ENCODE measurements at places on chromosomes 7 and 10.

DNA sequence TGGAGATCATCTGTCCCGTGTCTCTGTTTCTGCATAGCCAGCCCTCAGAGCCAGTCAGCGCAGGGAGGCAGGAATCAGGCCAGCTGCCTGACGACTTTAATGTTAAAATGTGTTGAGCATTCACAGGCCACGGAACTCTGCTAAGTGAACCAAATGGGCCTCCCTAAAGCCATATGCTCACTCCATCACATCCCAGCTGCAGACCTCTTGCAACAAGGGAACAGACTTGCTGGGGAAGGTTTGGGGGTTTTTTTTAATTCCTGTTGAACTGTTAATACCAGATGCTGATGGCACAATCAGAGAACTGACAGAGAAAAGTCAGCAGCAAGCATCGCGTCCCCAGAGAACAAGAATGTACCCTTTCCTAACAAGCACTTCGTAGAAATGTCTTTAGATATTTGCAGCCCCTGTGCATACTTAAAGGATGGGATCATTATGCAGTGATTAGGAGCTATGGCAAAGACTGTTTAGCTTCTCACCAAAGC is 900.4 kb upstream of the AUTS2 start:
- no peak for DNase-seq
- H3K27me3 ChIP-seq: no peaks in the 10 kb centered on the region
- H3K27ac ChIP-seq: no peak overlapping the region
- H3K4me3 ChIP-seq: no peak overlapping the region
- no peaks in the 10 kb centered on the region for H3K4me1 ChIP-seq

DNA sequence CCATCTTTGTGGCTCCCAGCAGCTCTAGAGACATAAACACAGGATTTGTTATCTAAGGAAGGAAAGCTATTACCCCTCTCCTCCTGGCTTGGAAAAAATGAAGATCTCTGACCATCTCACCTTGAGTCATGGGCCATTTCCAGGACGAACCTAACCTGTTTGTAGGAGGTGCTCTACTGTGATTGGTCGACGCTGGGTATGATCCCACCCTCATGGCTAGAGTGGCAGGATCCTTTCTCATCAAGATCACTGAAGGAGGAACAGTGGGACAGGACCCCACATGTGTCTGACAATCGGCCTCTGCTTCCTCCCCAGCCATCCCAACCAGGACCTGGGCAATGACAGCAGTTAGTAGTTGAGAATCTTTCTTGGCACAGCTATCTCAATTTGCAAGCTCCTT is 144.1 kb downstream of the EMX2 start:
- no peaks in the 10 kb centered on the region for H3K27me3 ChIP-seq
- H3K4me3 ChIP-seq: no peak overlapping the region
- no peaks in the 10 kb centered on the region for H3K36me3 ChIP-seq
- no peak overlapping the region for H3K27ac ChIP-seq
- DNase-seq: no peak

GRCh38 chr7:142835487-142835886 is 19.4 kb upstream of the EPHB6 start:
- no peak overlapping the region for H3K27ac ChIP-seq
- H3K4me3 ChIP-seq: no peak overlapping the region
- H3K36me3 ChIP-seq: no peaks in the 10 kb centered on the region

DNA sequence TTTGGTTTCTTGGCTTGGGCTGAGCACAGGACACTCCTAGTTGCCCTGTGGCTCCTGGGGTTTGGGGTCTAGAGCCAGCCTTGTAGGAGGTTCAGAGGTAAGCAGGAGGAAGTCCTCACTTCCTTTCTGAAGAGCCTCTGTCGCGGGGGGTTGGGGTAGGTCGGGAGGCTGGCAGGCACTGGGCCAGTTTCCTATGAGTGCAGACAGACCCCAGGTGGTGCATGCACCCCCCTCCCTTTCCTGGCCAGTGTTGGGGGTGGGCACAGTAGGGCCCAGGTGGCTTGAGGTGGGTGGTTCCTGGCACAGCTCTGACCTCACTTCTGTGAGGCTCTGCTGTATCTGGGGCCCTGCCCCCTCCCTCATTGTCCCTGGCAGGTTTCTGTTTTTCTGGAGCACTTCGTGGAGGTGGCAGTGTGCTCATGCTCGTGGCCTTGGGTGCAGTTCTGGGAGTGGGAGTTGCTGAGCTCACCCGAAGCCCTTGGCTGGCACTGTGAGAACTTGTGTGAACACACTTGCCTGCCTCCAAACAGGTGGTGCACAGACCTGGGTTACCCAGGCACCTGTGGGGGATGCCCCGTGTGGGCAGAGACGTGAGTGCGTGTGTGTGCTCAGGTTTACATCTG is 1.8 kb downstream of the PALD1 start:
- no peak overlapping the region for H3K4me3 ChIP-seq
- H3K4me1 ChIP-seq: peaks cover 28% of the 10 kb centered on the region
- H3K27me3 ChIP-seq: no peaks in the 10 kb centered on the region
- no peaks in the 10 kb centered on the region for H3K36me3 ChIP-seq
- DNase-seq: no peak

- no peaks in the 10 kb centered on the region for H3K27me3 ChIP-seq
- H3K4me3 ChIP-seq: no peak overlapping the region
- no peak overlapping the region for H3K27ac ChIP-seq
- no peaks in the 10 kb centered on the region for H3K36me3 ChIP-seq
- DNase-seq: no peak
Observed at GRCh38 chr7:97357459-97357858, 240.0 kb downstream of the SDHAF3 start.

DNA sequence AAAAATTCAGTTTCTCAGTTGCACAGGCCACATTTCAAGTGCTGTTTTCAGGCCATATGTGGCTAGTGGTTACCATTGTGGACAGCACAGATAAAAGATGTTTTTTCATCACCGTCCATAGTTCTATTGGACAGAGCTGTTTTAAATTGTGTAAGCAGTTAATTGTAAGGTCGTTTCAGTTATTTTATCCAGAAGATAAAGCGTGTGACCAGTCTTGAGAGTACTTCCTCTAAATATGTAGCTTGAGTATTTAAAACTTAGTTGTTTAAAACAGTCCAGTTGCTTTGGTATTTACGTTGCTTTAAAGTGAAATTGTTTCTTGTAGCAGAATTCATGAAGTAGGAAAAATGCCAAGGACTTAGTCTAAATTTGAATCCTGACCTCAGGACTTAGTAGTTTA is 66.9 kb downstream of the ZNRF2 start:
- H3K4me1 ChIP-seq: no peaks in the 10 kb centered on the region
- no peak overlapping the region for H3K4me3 ChIP-seq
- no peaks in the 10 kb centered on the region for H3K36me3 ChIP-seq
- no peaks in the 10 kb centered on the region for H3K27me3 ChIP-seq

DNA sequence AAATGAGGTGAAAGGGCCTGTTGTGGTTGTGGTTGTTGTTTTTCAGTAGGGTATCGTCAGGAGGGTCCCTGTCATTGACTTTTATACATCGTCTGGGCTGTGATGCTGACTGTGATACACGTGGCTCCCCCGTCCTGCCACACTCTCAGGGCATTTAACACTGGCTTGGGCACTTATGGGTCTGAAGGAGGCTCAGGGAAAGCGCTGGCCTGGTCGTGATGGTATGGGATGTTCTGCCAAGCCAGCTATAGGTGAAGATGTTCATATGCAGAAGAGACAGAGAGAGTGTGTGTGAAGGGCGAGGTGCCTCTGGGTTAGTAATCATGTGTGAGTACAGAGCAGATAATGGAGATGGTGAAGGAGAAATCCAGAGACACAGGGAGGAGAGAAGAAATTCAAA is 158.5 kb downstream of the PRPF18 start:
- no peak for DNase-seq
- H3K36me3 ChIP-seq: no peaks in the 10 kb centered on the region
- no peaks in the 10 kb centered on the region for H3K27me3 ChIP-seq
- H3K27ac ChIP-seq: no peak overlapping the region

- DNase-seq: no peak
- no peak overlapping the region for H3K27ac ChIP-seq
- H3K4me1 ChIP-seq: no peaks in the 10 kb centered on the region
- H3K36me3 ChIP-seq: no peaks in the 10 kb centered on the region
- H3K4me3 ChIP-seq: no peak overlapping the region
- H3K27me3 ChIP-seq: no peaks in the 10 kb centered on the region
Observed at GRCh38 chr10:23155169-23155568, 36.9 kb upstream of the PTF1A start.

- no peaks in the 10 kb centered on the region for H3K4me1 ChIP-seq
- DNase-seq: no peak
- no peak overlapping the region for H3K27ac ChIP-seq
- H3K36me3 ChIP-seq: no peaks in the 10 kb centered on the region
Observed at GRCh38 chr7:128215281-128215680, 25.8 kb upstream of the LEP start.

DNA sequence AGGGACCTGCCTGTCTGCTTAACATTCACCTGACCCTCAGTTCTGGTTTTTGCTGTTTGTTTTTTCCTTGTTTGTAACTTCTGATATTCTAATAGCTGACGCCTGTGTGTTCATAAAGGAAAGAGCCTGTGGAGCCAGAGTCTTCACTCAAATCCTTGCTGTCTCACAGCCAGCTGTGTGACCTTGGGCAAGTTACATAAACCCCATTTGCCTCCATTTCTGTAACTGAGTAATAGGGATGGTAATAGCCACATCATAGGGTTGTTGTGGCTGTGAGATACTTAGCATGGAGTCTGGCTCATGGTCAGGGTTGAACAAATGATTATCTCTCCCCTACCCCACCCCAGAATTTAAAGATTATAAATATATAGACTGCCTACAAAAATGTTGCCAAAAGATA is 27.0 kb downstream of the WBP1L start:
- H3K4me3 ChIP-seq: no peak overlapping the region
- no peaks in the 10 kb centered on the region for H3K36me3 ChIP-seq
- H3K27ac ChIP-seq: no peak overlapping the region
- DNase-seq: peak; percentile 67
- peaks cover 41% of the 10 kb centered on the region for H3K4me1 ChIP-seq

GRCh38 chr10:76268530-76268929 is 837.1 kb downstream of the LRMDA start:
- H3K4me1 ChIP-seq: no peaks in the 10 kb centered on the region
- H3K4me3 ChIP-seq: no peak overlapping the region
- no peaks in the 10 kb centered on the region for H3K36me3 ChIP-seq
- no peaks in the 10 kb centered on the region for H3K27me3 ChIP-seq

DNA sequence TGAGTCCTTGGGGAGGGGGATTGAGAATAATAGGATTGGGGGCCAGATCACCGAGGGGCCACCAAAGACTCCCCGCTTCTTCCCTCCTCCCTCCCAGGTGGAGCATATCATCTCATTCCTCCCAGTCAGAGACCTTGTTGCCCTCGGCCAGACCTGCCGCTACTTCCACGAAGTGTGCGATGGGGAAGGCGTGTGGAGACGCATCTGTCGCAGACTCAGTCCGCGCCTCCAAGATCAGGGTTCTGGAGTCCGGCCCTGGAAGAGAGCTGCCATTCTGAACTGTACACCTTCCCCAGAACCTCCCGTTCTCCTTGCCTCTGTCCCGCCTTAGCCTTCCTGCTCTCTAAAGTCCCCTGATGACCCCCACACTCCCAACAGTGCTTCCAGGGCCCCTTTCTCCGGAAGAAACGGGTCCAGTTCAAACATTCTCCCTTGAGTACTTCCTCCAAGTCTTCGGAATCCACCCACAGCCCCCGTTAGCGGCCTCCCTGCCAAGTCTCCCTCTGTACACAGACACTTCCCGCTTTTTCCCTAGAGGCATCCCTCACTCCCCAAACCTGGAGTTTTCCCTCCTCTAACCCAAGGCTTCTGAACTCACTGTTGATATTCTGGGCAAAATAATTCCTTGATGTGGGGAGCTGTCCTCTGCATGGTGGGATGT is 4.1 kb downstream of the FBXO24 start:
- H3K4me3 ChIP-seq: no peak overlapping the region
- H3K4me1 ChIP-seq: no peaks in the 10 kb centered on the region
- no peak for DNase-seq
- no peaks in the 10 kb centered on the region for H3K36me3 ChIP-seq

- no peak overlapping the region for H3K27ac ChIP-seq
- H3K36me3 ChIP-seq: no peaks in the 10 kb centered on the region
- H3K4me1 ChIP-seq: no peaks in the 10 kb centered on the region
- no peaks in the 10 kb centered on the region for H3K27me3 ChIP-seq
- H3K4me3 ChIP-seq: no peak overlapping the region
Observed at GRCh38 chr7:64630496-64630895, 35.4 kb upstream of the ZNF107 start.

DNA sequence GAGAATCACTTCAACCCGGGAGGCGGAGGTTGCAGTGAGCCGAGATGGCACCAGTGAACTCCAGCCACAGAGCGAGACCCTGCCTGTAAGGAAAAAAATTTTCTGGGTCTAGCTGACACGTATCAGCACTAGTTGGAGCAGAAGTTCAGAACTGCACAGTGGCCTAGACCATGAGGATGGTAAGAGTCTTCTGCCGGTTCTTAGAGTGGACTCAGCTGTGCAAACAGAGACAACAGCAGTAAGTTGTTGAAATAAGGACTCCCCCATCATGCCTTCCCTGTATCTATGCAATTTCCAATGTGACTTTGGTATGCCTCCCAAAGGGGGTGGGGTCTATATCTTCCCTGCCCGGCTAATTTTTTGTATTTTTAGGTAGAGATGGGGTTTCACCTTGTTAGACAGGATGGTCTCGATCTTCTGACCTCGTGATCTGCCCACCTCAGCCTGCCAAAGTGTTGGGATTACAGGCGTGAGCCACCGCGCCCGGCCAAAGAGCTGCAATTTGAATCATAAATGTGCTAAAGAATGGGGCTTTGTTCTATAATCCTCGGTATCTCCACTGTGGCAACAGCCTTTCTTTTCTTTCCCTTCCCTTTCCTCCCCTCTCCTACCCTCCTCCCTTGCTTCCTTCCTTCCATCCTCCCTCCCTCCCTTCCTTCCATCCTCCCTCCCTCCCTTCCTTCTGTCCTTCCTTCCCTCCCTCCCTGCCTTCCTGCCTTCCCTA is 14.5 kb upstream of the RNF216 start:
- no peaks in the 10 kb centered on the region for H3K36me3 ChIP-seq
- no peak for DNase-seq
- no peak overlapping the region for H3K27ac ChIP-seq
- H3K4me1 ChIP-seq: no peaks in the 10 kb centered on the region
- no peaks in the 10 kb centered on the region for H3K27me3 ChIP-seq

DNA sequence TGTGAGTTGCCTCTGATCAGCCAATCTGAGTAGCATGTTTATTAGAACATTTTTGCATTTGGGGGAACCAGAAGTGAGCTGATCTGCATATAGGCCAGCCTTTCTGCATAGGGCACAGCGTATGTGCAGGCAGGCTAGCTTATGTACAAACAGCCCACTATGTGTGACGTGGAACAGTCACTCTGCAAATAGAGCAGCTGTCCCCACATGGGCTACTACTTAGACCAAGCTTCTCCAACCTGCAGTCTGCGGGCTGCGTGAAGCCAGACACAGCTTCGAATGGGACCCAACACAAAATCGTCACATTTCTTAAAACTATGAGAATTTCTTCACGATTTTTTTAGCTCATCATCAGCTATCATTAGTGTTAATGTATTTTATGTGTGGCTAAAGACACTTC is 134.1 kb upstream of the FAM20C start:
- peak; percentile 1 for DNase-seq
- no peak overlapping the region for H3K27ac ChIP-seq
- H3K36me3 ChIP-seq: no peaks in the 10 kb centered on the region
- H3K4me3 ChIP-seq: no peak overlapping the region

DNA sequence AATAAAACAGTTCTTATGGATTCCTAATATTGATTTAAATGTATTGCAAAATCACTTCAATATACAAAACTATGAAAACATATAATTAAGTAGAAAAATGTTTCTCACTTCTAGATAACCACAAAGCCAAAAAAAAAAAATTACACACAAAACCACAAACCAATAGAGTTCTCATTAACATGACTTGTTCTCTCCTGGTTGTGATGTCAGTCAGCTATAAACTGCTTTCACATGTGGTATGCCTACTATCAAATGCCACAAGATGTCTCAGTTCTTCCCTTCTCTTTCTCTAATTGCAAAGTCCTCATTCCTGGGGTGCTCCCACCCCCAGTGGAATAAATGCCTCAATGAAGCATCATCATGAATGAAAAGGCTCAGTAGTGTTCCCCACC is 16.6 kb downstream of the GNAI1 start:
- no peaks in the 10 kb centered on the region for H3K36me3 ChIP-seq
- no peaks in the 10 kb centered on the region for H3K27me3 ChIP-seq
- H3K4me1 ChIP-seq: peaks cover 4% of the 10 kb centered on the region
- H3K4me3 ChIP-seq: no peak overlapping the region
- no peak overlapping the region for H3K27ac ChIP-seq

Measured in ovary (tissue), 10 donors.